IPS DF 19.7 (cell line): ENCODE measurements at places on chromosomes 12 and 14.

- no peak for DNase-seq
Observed at GRCh38 chr14:30519961-30520360, 39.0 kb upstream of the G2E3 start.

- no peak for DNase-seq
Observed at GRCh38 chr14:101743701-101744100, 17.8 kb upstream of the PPP2R5C start.

DNA sequence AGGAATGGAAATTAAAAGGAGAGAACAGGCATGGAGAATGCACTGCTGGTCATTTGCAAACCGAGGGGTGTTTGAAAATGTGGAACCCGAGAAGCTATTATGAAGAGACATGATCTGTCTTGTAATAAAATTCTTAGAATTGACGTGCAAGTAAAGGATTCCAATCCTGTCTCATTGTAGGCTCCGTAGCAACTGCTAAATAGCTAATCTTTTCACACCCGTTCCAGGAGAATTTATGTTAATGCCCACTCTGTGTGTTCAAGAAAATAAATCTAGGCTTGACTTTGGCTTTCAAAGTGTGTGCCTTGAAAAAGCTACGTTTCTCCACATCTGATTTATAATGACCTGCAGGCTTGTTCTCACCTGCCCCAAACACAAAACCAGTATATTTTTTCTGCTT is 380.9 kb downstream of the GLT1D1 start:
- DNase-seq = no peak

DNA sequence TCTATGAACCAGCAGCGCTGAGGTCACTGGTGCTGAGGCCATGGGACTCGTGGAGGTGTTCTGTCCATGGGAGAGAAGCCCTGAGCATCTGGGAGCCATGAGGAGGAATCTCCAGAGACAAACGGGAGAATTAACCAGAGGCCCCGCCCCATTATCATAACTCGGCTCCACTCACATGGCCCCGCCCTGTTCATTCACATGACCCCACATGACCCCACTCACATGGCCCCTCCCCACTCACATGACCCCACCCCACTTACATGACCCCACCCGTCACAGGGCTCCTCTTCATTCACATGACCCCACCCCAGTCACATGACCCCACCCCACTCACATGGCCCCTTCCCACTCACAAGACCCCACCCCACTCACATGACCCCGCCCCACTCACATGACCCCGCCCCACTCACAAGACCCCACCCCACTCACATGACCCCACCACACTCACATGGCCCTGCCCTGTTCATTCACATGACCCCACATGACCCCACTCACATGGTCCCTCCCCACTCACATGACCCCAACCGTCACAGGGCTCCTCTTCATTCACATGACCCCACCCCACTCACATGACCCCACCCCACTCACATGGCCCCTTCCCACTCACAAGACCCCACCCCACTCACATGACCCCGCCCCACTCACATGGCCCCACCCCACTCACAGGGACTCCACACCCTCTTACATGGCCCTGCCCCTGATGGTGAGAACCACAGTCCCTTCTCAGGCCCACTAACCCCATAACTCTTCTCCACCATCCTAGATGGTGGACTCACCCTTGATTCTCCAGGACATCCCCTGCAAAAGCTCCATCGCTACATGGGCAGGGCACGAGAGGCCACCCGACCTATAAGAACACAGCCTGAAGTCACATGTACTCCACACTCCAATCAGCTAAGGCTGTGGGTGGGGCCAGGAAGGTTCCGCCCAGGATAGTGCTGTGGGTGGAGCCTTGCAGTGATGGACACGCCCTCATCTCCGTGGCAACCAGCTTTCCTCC is 151.1 kb upstream of the SFSWAP start:
- DNase-seq = no peak

DNA sequence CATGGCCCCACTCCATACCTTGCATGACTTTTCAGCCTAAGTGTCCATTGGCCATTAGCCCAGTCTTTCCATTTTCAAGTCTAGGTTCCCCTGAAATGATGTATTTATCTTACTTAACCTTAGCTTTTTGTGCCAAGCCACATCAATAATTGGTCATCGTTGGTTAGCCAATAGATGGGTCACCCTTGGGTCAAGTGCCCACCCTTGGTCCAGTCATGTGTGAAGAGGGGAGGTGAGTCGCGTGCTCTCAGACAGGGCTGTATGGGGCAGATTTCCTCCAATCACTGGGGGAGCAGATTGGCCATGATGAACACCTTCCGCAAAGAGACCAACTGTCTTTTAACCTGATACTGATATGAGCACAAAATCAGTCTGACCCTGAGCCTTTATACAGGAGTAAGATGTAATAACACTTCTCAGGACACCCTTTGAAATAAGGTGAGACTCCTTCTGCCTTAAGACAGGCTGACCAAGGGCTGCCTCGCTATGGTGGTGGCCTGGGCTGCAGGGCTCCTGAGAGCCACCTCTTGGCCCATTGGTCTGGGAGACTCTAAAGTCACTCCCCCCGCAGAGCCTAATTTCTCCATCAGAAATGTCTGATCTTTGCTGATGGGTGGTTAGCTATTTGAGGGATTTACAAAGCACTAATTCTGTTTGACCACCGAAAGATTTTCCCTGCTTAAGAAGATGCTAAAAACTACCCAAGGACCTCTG is 143.2 kb downstream of the ZFP36L1 start:
- DNase-seq = no peak

- DNase-seq = no peak
Observed at GRCh38 chr12:109758426-109759420, 45.1 kb downstream of the FAM222A start.

DNA sequence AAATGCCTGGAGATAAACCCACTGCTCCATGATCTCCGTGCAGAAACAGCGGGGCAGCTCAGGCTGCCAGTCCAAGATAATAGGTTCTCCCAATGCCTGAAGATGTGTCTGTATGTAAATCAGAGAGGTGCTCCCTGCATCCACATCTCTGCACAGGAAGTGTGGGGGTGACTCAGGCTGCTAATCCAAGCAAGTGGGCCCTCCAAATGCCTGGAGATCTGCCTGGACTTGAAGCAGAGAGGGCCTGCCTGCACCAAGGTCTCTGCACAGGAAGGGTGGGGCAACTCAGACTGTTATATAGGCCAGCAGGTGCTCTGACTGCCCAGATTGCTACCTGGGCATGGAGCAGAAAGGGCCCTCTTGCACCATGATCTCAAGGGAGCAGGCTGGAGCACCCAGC is 504.7 kb downstream of the LRFN5 start:
- DNase-seq = no peak

DNA sequence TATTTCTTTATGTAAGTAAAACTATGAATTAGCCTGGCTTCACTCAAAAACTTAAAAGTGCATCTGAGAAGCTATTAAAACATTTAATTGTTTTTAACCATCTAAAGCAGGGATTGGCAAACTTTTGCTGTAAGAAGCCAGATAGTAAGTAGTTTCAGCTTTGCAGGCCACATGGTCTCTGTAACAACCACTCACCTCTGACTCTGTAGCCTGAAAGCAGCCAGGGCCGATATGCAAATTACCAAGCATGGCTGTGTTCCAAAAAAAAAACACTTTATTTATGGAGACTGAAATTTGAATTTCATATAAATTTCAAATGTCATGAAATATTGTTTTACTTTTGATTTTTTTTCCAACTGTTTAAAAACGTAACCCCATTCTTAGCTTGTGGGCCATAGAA is 95.3 kb downstream of the CIT start:
- no peak for DNase-seq

GRCh38 chr12:89451841-89452251 is 72.8 kb downstream of the GALNT4 start:
- peak; percentile 89 for DNase-seq

GRCh38 chr12:94952325-94952724 is 51.2 kb downstream of the NDUFA12 start:
- no peak for DNase-seq

DNA sequence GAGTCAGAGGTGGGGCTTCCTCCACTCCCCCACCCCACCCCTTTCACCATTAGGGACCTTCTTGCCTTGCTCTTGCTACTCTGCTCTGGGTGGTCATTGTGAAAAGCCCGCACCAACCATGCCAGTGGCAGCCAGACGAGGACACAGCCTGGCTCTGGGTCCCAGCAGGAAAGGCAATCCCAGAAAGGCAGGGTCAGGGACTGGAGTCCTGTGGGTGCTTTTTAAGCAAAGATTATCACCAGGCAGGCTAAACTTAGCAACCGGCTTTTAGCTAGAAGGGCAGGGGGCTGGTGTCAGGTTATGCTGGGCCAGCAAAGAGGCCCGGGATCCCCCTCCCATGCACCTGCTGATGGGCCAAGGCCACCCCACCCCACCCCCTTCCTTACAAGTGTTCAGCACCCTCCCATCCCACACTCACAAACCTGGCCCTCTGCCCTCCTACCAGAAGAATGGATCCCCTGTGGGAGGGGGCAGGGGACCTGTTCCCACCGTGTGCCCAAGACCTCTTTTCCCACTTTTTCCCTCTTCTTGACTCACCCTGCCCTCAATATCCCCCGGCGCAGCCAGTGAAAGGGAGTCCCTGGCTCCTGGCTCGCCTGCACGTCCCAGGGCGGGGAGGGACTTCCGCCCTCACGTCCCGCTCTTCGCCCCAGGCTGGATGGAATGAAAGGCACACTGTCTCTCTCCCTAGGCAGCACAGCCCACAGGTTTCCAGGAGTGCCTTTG is 1.2 kb upstream of the GAPDH start:
- DNase-seq = no peak

DNA sequence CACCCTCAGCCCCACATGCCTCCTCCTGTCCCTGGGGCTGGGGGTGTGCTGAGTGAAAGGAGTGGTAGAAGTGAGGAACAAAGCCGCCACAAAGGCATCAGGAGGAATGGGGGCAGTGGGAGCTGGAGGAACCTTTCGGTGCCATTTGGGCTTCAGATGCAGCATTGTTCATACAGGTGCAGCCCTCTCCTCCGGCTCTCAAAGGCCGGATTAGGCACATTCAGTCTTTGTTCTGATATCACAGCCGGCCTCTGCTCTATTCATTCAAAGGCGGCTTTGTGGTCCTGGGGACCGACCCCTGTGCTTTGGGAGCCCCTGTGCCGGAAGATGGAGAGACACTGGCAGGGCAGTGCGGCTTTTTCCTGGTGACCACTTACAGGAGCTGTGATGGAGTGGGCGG is 53.2 kb downstream of the SMOC1 start:
- DNase-seq = no peak

- no peak for DNase-seq
Observed at GRCh38 chr14:30443368-30444007, 115.5 kb upstream of the G2E3 start.

DNA sequence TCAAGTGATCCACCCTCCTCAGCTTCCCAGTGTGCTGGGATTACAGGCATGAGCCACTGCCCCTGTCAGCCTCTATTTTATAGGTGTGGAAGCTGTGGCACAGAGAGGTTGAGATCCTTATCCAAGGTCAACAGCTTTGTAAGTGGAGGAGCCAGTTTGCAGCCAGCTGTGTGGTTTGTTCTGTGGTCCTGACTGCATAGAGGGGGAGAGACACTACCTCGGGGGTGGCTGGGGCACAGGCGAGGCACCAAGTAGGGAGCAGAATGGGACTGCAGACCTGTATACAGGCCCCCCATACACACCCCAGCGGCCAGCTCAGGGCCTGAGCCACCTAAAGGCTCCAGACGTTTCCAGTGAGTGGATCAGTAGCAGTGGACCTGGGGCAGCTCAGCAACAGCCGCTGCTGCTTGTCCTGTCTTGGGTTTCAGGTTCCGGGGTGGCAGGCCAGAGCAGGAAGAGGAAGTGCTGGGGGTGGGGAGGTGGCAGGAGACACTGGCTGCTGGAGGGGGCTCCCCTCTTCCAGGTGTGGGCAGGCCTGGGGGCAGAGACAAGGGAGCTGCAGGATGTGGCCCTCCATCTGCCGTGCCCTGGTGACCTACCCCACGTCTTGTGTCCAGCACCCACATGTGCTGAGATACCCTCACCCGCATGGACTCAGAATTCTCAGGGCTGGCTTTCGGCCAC is 11.0 kb downstream of the ORAI1 start:
- no peak for DNase-seq

GRCh38 chr12:46451276-46452021 is 78.9 kb upstream of the SLC38A2 start:
- DNase-seq = no peak

DNA sequence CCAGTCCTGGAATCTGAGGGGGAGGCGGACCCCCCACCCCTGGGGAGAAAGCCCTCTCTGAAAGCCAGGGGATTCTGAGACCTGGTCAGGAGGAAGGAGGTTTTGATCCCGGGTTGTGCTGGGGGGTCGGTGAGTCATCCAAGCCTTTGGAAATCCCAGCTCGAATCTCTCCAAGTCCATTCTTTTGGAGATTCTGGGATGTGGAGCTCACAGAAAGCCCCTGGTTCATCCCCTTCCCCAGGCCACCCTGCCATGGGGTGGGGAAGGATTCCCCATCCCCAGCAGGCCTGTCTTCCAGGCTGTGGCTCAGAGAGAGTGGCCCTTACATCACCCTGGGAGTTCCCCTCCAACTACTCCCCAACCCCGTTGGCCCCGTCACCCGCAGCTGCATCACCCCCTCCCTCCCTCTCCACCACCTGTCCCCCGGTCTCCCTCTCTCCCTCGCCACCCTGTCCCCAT is 14.3 kb downstream of the EXOC3L4 start:
- DNase-seq = no peak

DNA sequence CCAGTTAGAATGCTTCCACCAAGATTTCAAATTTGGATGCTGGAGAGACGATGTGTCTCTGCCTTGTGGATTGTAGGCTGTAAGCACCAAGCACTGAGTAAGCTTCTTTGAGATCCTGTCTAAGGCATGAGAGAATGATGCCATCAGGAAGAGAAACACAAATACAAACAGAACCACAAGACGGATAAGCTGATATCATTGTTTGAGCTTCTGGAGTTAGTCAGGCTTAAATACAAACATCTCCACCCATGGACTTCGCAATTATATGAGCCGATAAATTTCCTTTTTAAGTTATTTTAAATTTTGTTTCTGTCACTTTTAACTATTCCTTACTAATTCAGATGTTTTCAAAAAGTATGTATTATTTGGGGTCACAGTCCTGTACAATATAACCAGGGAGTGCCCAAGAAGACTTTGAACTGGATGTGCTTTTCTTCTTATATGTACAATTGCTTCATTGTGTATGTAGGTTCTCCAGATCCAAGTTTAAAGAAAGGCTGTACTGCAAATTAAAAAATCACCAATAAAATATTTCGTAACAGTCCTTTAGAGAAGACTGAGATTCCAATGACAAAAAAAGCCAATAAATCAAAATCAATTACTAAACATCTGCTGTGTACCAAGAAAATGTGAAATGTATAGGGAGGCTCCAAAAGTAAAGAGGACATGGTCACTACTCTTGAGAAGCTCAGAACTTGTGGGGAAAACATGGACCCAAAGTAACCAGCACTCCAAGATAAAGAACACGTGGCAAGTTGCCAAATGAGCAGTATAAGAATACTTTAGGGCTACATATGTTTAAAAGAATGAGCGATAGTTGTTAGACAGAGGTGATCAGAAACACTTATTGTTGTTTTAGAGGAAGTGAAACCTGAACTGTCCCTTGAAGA is 274.1 kb downstream of the ADAMTS20 start:
- DNase-seq = no peak
